Fibroblast of villous mesenchyme (primary cell): ENCODE measurements at places on chromosomes 2 and 18. TPM values are rescaled to one million over a fixed set of nuclear protein-coding genes. Genes with fewer than 3 reads are reported as not detected.

GRCh38 chr2:168593713-168594112, 137.6 kb downstream of the CERS6 start:
- no peak for DNase-seq

DNA sequence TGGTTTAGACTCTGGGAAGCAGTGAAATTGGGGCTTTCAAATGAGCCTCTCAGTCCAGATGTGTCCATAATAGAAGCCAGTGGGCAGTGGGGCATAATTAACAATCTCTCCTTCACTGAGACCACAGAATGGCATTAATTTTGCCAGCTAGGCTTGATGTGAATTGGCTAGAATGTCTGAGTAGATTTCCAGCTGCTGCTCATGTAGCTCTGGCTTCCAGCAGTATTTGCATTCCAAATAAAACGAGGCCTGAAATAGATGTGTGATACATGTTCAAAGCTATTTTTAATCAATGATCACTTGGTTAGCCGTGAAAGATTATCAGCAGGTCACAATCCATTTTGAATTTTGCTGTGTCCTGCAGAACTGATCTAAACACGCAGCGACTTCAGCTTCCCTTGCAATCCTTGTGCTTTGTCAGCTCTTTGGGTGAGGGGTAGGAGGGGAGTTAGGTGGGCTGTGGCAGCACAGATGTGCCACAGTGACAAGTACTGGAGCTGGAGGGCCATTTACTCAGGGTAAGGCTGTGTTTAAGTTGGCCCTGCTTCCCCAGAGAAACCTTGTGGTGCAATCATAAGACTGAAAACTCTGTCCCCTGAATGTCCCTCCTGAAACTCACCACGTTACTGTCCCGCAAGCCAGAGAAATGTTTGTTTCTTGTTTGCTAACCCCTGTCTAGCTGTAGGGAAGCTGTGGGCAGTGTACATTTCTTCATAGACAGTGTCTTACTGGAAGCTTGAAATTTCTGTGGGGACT, 56.9 kb upstream of the TMEM178A start:
- no peak for DNase-seq

DNA sequence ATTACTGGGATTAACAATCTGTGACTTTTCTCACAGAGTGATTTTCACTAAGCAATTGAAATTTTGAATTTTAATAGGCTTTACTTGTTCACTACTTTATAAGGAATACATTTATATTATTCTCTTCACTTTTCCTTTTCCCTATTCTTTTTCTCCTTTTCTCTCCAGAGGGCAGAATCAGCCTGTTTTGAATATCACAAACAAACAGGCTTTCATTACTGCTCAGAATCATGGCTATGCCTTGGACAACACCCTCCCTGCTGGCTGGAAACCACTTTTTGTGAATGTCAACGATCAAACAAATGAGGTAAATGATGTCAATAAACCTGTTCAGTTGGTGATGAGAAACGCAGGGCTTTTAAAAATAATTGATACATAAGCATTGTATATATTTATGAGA, 35.3 kb downstream of the CPS1 start:
- no peak for DNase-seq

GRCh38 chr2:127086990-127087790, 19.8 kb downstream of the BIN1 start:
- peak; percentile 99 for DNase-seq

GRCh38 chr2:233400341-233400740, 46.0 kb downstream of the DGKD start:
- no peak for DNase-seq

DNA sequence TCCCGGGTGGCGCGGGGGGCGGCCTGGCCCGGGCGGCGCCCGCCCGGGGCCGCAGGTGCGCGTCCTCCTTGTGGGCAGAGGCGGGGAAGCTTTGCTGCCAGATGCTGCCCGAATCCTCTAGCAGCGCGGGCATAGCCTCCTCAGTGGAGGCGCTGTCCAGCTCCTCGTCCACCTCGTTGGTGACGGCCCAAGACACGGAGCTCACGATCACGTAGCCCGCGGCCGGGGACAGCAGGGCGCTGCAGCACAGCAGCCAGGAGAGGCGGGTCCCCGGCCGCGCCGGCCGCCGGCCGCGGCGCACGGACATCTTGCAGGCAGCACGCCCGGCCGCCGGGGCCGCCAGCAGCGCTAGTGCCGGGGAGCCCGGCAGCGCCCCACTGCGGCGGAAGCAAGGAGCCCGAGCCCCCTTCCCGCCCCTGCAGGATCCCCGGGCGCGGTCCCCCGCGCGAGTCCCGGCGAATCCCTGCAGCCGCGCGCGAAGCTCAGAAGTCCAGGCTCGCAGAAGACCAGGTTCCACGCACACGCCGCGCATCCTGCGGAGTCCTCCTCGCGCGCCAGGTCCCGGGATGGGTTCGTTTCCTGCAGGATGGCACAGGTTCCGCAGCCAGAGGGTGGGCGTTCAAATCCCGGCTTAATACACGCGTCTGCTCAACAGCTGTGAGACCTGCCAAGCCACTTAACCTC, at the start of gene CREG2:
CREG2 (minus strand) TSS at position 353 of the 684 bp plus-strand sequence; CDS start at position 307, 46 bp downstream.
- DNase-seq: peak; percentile 63

- DNase-seq: peak; percentile 42
These were observed 39.1 kb upstream of the FIGN start for GRCh38 chr2:163774862-163775261.

DNA sequence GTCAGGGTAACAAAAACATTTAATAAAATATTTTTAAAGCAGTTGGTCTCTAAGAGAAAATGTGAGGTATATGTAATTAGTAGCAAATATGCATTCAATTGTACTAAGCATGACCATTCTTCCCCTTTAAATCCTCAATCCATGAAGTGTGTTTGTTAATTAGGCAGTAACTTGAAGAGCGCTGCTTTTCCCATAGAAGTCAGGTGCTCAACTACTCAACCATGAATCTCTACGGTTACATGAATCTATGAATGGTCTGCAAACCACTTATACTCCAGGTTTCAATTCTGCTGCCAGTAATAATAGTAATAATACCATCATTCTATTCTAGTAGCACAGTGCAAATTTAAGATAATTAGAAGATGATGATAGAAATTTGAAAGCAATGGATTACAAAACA, 55.8 kb downstream of the SLC8A1 start:
- DNase-seq: no peak

DNA sequence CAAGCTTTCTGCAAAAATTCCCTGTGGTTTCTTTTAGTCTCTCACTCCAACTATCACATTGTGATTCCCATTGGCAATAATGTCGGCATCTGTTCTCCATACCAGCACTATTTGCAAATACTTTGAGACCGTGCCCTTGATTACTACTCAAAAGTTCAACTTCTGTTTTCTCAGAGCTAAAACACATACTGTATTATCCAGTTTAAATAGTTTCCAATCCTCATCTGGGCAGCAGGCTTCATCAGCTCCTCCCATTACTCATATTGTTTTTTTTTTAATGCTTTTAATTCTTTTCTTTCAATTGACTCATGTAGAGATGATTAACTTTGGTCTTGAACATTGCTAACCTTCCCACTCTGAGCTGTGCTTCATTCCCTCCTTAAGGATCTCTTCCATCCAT, 135.8 kb downstream of the METTL8 start:
- no peak for DNase-seq

- no peak for DNase-seq
These were observed 15.9 kb downstream of the ERFE start for GRCh38 chr2:238174701-238175100.

- DNase-seq: no peak
These were observed 8.8 kb downstream of the SNTG2 start for GRCh38 chr2:959457-959856.

The PLGLB1 gene
- total RNA-seq: 0.32 and 3.0 TPM in 2 replicates

The RGPD5 gene
- total RNA-seq: 36.1 and 42.3 TPM in 2 replicates

The AMER3 gene
- total RNA-seq: not detected in 2 replicates

The EVX2 gene
- total RNA-seq: under 0.01 TPM in 1 of 2 replicates, not detected in the other

The TCF7L1 gene
- 4.3 and 9.0 TPM in 2 replicates for total RNA-seq
